ENCODE measurements at places on chromosomes 7 and 10.

DNA sequence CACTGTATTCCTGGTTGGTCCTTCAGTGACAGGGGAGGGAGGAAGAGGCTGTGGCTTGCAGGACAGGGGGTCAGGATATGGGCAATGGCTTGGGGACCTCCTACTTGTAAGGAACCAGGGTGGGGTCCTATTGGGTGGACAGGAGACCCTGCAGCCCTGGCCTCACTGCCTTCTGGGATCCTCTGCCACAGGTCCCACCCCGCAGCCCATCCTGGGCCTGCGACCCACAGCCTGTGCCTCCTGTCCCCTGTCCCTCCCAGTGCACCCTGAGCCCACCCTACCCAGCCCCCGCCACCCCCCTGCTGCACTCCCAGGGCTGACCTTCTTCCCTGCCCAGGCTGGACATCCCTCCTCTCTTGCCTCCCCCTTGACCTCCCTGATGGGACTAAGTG is 58.7 kb upstream of the MYL10 start:
- no peak for DNase-seq

- DNase-seq, result no peak
Observed at GRCh38 chr7:40799-41750, 151.3 kb upstream of the FAM20C start.

- no peak for DNase-seq
Observed at GRCh38 chr7:26193432-26194207, 6.9 kb downstream of the HNRNPA2B1 start.

DNA sequence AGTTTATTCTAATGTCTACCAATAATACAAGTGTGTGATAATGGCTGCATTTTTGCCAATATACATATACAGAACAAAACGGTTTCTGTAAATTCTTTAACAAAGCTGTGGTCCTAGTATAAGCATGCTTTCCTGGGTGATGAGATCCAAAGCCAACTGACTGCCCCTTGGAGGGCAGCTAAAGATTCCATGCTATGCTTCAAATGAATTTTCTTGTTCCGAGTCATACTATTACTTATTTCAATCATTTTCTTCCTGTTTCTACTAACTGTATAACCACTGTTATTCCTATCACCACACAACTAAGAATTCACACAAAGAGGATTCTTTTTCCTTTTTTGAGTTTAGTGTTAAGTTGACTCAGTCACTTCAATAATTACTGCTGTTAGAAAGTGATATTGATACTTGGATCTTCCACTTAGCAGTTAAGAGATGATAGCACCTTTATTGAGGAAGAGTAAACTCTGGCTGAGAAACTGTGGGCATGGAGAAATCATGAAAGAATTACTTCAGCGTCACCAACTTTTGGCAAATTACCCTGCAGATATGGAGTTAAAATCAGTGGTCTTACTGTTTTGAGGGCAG is 197.5 kb downstream of the ARL4A start:
- no peak for DNase-seq

- no peak for DNase-seq
Observed at GRCh38 chr10:130905921-130906320, 405.6 kb downstream of the TCERG1L start.

GRCh38 chr7:151663382-151664100 is 143.8 kb upstream of the RHEB start:
- no peak for DNase-seq

GRCh38 chr7:27109466-27110185 is 7.1 kb upstream of the HOXA2 start:
- DNase-seq, result no peak

GRCh38 chr10:52741851-52742250 is 30.7 kb downstream of the MBL2 start:
- DNase-seq, result no peak

GRCh38 chr7:4058158-4058557 is 623.9 kb upstream of the FOXK1 start:
- no peak for DNase-seq

- no peak for DNase-seq
Observed at GRCh38 chr10:119409906-119410305, 132.6 kb downstream of the RGS10 start.

GRCh38 chr10:71634531-71635164 is 84.9 kb downstream of the C10orf105 start:
- DNase-seq, result no peak

- DNase-seq, result no peak
Observed at GRCh38 chr10:69843923-69844322, 42.2 kb downstream of the COL13A1 start.

GRCh38 chr10:6669269-6669859 is 89.3 kb upstream of the PRKCQ start:
- no peak for DNase-seq

DNA sequence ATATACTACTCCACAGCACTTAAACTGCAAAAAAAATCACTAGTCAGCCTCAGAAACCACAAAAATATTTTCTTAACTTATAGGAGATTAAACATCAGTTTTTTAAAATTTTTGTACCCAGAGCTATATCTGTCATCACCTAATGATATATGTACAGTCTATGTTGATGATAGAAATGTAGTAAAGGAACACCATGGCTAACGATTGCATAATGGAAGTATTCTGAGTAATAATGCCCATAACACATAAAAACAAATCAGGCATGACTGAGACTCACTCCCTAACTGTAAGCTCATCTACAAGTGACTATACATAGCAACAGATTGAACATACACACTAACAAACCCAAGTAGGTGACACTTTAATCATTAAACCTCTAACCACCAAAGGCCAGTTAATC is 51.3 kb downstream of the TSPAN12 start:
- no peak for DNase-seq

DNA sequence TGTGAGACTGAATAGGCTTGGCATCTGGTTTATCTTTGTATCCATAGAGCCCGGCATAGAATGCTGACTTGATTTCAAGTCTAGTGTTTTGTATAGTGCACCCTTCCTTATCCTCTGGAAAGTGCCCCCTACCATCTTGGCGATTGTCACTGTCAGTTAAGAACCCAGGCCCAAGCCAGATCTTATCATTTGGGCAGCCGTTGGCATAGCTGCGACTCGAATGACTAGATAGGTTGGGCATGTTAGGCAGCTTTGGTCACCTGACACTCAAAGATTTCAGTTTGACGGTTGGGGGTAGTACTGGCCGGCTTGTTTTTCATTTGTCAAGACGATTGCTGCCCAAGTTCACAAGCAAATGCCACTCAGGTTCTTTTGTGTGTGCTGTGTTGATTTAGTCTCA is 6.6 kb downstream of the NIPSNAP2 start:
- DNase-seq, result no peak

DNA sequence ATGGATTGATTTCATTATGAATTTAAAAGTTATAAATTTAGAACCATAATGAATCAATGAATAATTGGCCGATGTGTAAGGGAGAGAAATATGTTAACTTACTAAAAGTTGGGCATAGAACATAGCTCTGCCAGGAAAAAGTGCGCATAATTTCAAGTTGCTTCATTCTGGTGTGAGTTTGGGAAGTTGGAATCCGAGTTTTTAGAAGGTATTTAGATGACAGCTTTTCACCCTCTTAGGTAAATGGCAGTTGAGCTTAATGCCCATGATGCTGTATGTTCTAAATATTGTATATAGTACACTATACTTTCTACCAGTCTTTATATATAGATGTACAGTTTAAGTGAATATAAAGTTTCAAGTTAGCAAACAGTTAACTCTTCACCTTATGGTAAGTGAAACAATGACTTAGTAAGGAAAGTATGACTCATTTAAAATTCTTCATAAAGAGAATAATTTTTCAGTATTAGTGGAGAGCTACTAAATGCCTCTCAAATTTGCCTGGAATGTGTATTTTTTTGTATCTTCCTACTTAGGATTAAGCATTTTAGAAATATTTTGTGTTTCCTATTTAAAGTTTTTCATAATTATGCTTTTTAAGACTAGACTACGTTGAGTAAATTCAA is 1.6 kb downstream of the C1GALT1 start:
- DNase-seq, result no peak

- no peak for DNase-seq
Observed at GRCh38 chr7:22884911-22885788, 62.5 kb upstream of the TOMM7 start.

DNA sequence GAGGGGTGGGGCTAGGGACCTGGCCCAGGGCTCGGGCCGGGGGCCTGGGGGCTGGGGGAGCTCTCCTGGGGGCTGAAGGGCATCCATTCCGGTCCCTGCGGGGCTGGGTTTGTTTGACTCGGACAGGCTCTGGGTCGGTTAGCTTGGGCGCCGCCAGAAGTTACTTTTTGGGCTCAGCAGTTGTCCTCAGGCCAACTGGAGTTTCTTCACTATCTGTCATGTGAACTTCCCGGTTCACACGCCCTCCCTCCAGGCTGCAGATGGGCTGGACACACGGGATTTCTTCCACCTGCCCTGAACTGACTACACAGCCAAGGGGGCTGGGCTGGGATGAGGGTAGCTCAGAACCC is 3.8 kb downstream of the SLC4A2 start:
- no peak for DNase-seq
